ENCODE measurements at places on chromosomes 11 and 22. TPM values are rescaled to one million over a fixed set of nuclear protein-coding genes. Genes with fewer than 3 reads are reported as not detected.

Gene GDPD5
- total RNA-seq, result 40.7 TPM

Gene DEFB131B
- not detected for total RNA-seq

Gene OR51I1
- not detected for total RNA-seq

Gene AIP
- 124 TPM for total RNA-seq

Gene HOATZ
- not detected for total RNA-seq

Gene TMEM151A
- not detected for total RNA-seq

Gene PARVG
- 0.51 TPM for total RNA-seq

Gene MUC6
- total RNA-seq, result not detected

Gene SCO2
- 2.3 TPM for total RNA-seq

Gene RBMXL2
- total RNA-seq, result not detected

Gene CHADL
- 1.1 TPM for total RNA-seq

Gene VSIG10L2
- total RNA-seq, result not detected

Gene TSKU
- total RNA-seq, result 8.7 TPM

Gene INS
- not detected for total RNA-seq

Gene SLC5A4
- 2.7 TPM for total RNA-seq

Gene OR52J3
- not detected for total RNA-seq

Gene HORMAD2
- not detected for total RNA-seq

Gene MMP13
- total RNA-seq, result not detected

Gene OR8G1
- not detected for total RNA-seq

Gene C11orf86
- total RNA-seq, result not detected

Gene CLNS1A
- 186 TPM for total RNA-seq

Gene IL17REL
- 0.17 TPM for total RNA-seq

Gene GALR3
- total RNA-seq, result 0.14 TPM

Gene MS4A3
- total RNA-seq, result not detected

Gene GDPD4
- total RNA-seq, result not detected

Gene CECR2
- 0.17 TPM for total RNA-seq

Gene KDM2A
- total RNA-seq, result 58.5 TPM

Gene APOA4
- total RNA-seq, result not detected

Gene NEFH
- total RNA-seq, result 0.56 TPM

Gene PANX2
- 0.34 TPM for total RNA-seq

Gene MIAT
- total RNA-seq, result 0.19 TPM

Gene MADD
- 33.6 TPM for total RNA-seq

Gene CSTF3
- total RNA-seq, result 22.8 TPM

Gene CYP2D6
- 0.09 TPM for total RNA-seq

Gene SLC29A2
- total RNA-seq, result 2.3 TPM

Gene INPP5J
- total RNA-seq, result not detected

Gene USH1C
- not detected for total RNA-seq

Gene SERHL2
- 3.0 TPM for total RNA-seq

Gene TUB
- 1.4 TPM for total RNA-seq

Gene NAALAD2
- total RNA-seq, result 0.33 TPM

Gene MS4A15
- not detected for total RNA-seq

Gene SESN3
- 113 TPM for total RNA-seq

Gene CSRP3
- not detected for total RNA-seq

Gene PLEKHA7
- 6.4 TPM for total RNA-seq

Gene CHCHD10
- total RNA-seq, result 2.6 TPM

Gene DCHS1
- total RNA-seq, result 81.7 TPM

Gene FAT3
- 0.37 TPM for total RNA-seq
